Kasumi-1 (cell line): ENCODE measurements at places on chromosomes 12 and 14.

- no peak for DNase-seq
Observed at GRCh38 chr14:104288272-104288671, 149.9 kb downstream of the KIF26A start.

DNA sequence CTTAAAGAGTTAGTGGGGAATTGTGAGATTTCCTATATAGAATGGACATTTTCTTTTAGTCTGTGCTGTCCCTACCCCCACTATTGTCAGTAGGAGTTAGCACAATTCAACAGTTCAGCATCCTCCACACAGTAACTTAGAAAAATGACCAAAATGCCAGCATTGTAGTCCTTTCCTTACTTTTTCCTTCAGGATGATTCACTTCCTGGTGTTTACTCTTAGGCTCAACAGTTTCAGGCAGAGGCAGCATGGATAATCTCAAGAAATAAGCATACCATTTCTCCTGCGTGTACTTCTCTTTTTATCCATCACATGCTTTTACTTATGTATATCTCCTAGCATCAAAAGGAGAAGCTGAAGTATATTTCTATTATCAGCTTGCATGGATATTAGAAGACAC, 683.4 kb downstream of the SLC16A7 start:
- no peak for DNase-seq

GRCh38 chr12:22882559-22882958, 257.6 kb downstream of the ETNK1 start:
- DNase-seq, result no peak

GRCh38 chr14:74904635-74905503, 18.2 kb downstream of the RPS6KL1 start:
- no peak for DNase-seq

- DNase-seq, result peak; percentile 28
Observed at GRCh38 chr12:119673634-119674033, 5.7 kb downstream of the PRKAB1 start.

- DNase-seq, result no peak
Observed at GRCh38 chr14:103136388-103137271, 13.4 kb downstream of the TNFAIP2 start.

- DNase-seq, result peak; percentile 82
Observed at GRCh38 chr14:91229743-91230200, 14.7 kb downstream of the GPR68 start.

- no peak for DNase-seq
Observed at GRCh38 chr14:67186172-67186768, 3.0 kb upstream of the GARIN2 start.

GRCh38 chr12:113092607-113093408, 36.3 kb downstream of the DTX1 start:
- DNase-seq, result peak; percentile 10

GRCh38 chr14:23147676-23148075, 28.6 kb upstream of the CEBPE start:
- no peak for DNase-seq

DNA sequence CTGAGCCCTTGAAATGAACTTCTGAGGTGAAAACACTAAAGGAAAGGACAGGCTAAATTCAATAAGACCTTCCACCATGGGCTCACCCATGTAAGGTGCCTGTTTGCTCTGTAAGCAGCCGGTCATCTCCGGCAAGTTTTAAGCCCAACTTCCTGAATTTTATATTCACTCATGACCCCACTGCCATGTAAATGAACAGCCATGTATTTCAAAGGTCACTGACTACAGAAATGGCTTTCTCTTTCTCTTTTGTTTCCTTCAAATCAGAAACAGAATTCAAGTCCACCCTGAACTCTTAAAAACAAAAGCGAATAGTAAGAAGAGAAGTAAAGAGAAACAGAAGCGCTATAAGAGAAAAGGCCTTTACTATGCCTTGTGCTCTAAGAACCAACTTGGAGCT, 61.7 kb upstream of the OVCH1 start:
- no peak for DNase-seq

GRCh38 chr12:71439613-71440344, at the start of gene LGR5:
Gene LGR5 (plus strand): TSS chr12:71439798. CDS start chr12:71440081, 283 bp downstream.
- no peak for DNase-seq

- no peak for DNase-seq
Observed at GRCh38 chr14:70935135-70935534, 27.9 kb downstream of the PCNX1 start.

GRCh38 chr12:105674871-105675699, 344.6 kb downstream of the C12orf75 start:
- DNase-seq, result no peak

GRCh38 chr12:71503579-71504391, 64.2 kb downstream of the LGR5 start:
- peak; percentile 46 for DNase-seq

- DNase-seq, result no peak
Observed at GRCh38 chr14:49920935-49921334, 28.1 kb downstream of the ARF6 start.

DNA sequence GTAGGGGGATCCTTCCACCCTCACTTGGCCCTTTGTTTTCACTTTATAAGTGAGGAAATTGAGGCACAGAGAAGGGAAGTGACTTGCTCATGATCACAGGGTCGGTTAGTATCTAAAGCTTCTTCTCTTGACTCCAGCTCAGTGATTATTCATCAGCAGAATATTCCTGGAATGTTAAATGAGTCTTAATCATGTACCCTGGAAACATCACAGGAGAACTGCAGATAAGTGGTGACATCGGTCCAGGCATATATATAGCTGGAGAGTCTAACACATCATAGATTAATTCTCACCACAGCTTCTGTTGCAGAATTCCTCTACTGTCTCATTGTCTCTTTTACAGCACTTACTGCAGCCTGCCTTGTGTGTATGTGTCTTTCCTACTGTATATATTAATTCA, 69.9 kb downstream of the PAH start:
- no peak for DNase-seq

GRCh38 chr14:88613552-88614010, 50.7 kb downstream of the ZC3H14 start:
- DNase-seq, result peak; percentile 33

- DNase-seq, result no peak
Observed at GRCh38 chr12:50991291-50991690, 34.9 kb downstream of the SLC11A2 start.

GRCh38 chr12:100845095-100845494, 50.5 kb downstream of the ANO4 start:
- no peak for DNase-seq

DNA sequence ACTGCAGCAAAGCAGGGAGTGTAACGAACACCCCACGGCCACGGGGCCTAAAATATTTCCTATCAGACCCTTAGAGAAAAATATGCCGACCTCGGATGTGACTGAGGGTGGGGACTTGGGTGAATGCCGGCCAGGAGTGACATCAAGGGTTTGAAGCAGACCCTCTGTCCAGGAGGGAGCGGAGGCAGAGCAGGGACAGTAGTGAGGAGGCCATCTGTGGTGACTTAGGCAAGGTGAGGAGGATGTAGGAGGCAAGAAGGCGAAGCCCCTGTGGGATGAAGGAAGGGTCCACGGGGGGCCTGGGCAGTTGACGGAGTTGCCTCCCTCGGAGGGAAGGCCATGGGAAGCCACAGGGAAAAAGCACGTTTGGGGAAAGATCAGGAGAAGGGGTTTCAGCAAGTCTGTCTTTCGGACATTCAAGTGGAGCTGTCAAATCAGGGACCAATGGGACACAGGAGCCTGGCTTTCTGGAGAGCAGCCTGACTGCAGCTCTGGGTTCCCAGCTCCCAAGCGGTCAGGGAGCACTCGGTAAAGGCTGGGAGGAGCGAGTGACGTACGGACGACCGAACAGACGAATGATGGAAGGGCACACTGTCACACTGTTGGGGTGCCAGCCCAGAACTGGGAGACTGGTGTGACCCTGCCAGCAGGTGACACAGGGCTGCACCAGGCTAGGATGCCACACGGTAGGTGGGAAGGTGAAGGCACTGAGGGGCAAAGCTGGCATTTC, 74.3 kb downstream of the MOK start:
- DNase-seq, result no peak

- no peak for DNase-seq
Observed at GRCh38 chr14:60288279-60288678, 39.3 kb downstream of the PPM1A start.

DNA sequence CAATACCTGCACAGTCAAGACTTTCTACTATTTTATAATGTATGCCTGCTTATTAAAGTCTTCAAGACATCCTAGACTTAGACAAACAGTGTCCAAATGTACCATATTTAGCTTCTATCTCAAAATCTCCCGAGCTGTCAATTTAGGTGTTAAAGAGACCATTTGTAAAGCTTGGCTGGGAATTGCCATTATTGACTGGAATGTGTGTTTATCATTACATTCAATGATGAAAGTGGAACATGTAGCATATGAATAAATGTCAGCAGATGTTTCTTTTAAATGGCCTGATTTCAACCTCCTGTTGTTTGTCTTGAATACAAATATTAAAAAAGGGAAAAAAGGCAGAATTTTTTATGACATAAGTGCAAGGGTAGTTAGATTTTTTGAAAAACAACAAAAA, 572.3 kb downstream of the PRKD1 start:
- DNase-seq, result no peak

DNA sequence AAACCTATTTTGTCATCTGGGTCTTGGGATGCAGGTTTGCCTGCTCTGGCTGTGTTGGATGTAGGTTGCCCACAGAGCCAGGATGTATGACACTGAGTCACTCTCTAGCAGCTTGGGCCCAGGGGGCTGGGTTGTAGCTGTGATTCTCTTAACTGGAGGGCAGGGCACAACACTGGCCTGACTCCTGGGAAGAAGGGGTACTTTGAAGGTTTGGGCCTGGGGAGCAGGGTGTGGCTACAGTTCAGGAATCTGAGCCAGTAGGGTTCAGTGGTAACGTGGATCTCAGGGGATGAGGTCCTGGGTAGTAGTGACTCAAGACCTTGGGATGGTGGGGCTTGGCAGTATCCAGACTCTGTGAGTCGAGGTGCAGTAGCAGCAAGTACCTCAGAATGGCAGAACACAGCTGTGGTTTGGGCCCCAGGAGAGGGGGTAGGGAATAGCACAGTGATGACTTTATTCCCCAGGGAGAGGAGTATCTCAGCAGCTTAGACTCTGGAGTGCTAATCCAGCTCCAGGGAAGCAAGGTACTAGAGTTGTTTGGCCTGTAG, 25.7 kb downstream of the TBC1D15 start:
- no peak for DNase-seq

DNA sequence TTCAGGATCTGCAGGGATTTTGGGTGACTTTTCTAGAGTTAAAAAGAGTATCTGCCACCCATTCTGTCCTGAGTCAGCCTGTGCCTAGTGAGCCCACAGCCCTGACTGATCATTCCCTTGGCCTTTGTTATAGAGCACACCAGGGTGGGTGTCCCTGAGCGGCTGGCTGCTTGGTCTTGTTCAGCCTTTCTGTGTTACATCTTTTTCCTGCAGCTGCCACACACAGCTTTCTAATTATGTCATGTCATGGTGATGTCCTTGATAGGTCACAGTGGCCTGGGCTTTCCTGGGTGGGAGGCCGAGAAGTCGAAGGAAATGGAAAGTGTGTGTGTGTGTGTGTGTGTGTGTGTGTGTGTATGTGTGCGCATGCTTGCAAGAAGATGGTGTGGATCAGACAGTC, 293.2 kb upstream of the CRY1 start:
- no peak for DNase-seq

DNA sequence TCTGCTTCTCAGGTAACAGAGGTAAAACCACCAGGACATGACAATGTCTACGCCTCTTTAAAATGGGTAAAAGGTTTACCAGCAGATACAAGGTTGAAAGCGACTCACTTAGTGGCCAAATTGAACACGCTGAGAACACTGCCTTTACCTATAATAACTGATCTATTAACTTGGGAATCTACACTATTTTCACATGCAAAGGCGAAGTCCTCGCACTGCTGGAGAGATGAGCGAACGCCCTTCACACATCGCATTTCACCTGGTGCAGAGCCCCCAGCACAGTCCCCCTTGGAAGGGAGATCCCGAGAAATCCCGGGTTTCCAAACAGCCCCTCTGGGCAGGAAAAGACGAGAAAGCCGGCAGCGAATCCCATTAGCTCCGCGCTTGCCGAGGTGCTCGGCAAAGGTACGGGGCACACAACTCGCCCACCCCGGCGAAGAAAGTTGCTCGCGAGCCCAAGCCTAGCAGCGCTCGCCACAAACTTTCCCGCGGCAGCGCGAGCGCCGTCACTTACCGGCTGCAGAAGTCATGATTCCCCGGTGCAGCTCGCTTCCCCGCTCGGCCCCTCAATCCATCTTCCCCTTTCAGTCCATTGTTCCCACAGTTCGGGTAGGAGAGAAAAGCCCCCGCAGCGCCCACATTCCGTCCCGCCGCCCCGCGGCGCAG, 423 bp downstream of the FGD6 start:
- DNase-seq, result peak; percentile 10

DNA sequence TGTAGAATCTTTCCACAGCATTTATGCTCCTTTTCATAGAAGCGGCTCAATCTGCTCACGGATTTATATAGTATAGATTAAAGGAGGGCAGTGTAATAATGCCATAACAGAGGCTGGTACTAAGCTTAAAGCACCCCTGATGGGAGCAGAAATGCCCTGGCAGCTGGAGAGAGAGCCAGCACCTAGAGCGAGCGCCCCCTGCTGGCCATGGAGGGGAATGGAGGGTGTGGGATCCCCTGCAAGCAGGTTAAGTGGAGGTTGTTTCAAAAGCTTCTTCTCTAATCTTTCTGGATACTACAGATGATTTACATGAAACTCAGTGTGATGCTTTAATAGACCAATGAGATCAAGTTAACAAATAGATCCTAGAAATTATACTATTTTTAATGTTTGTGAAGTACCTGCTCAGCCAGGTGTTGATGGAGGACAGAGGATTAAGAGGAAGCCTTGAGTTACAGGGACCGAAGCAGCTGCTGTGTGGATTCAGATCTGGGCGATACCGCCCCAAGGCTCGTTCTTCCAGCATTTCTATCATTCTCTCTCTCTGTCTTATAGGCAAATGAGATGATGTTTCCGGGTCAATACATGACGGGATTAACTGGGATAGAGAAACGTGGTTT, 1519.3 kb upstream of the TMEM132C start:
- DNase-seq, result peak; percentile 5

DNA sequence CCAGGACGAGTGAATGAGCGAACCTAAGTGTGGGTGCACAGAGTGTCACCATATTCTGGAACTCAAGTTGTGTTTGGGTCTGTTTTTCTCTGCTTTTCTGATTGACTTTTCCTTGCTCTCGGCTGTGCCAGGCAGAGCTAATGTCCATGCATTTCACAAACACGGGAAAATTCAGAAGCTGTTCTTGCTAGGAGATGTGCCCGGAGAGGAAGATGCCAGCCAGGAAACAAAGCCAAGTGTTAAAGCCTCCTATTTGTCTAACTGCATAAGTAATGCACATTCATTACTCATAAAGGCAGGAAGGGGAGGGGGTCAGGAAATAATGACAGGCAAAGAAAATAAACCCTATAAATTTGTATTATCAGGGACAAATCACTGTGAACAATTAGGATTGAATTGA, 250.4 kb upstream of the SFSWAP start:
- DNase-seq, result no peak

DNA sequence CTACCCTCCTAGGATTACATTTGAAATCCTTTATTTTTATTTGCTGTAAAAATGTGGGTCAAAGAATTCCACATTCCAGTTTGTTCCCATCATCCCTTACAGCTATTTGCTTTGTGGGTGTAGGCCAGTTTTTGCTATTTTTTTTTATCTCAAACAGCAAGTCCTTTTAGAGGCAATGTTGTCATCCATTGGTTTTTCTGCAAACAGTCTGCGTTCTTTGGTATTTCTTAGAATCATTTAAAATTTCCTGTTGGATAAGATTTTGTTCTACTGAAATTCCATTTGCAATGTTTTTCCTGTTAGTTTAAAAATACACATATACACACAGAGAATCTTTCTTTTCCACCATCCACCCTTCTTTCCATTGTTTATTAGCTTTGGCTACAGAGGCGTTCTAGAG, 53.3 kb upstream of the STK38L start:
- DNase-seq, result no peak

- DNase-seq, result peak; percentile 36
Observed at GRCh38 chr12:95859344-95859816, 628 bp downstream of the SNRPF start.
